ENCODE measurements at places on chromosomes 16 and 17.

GRCh38 chr17:76079535-76079955, 563 bp downstream of the ZACN start:
- no peak for DNase-seq

DNA sequence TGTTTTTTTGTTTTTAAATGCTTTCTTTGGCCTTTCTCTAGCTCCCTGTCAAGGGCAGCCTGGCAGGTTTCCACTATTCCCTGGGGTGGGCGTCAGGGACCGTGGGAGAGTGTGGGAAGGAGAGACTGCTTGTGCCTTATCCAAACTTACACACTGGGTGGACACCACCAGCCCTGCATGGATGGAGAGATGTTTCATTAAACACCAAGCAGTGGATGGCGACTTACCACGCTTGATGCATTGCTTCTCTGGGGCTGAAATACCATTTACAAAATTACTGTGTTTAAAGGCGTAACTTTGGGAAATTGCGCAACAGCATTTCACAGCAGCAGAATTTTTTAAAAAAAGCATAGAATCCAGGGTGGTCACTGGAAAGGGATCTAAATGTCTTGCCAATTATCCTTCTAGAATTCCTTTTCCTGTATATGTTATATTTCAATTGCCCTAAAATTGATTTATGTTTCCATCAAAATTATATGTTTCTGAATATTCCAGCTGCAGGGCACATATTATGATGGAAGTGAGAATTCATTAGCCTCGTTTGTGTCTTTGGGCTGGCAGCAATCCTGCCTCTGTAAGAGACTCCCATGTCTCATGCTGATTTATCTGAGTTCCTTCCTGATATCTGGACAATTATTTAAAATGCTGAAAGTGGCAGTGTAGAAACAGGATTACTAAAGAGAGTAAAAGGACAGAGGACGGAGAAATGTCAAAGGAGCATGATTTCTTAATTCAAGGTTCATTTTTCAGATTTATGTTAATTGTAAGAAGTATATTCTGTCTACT, 247.3 kb downstream of the GRIN2A start:
- DNase-seq: no peak

- DNase-seq: peak; percentile 64
These were observed 415 bp upstream of the FLOT2 start for GRCh38 chr17:28897769-28898526.

DNA sequence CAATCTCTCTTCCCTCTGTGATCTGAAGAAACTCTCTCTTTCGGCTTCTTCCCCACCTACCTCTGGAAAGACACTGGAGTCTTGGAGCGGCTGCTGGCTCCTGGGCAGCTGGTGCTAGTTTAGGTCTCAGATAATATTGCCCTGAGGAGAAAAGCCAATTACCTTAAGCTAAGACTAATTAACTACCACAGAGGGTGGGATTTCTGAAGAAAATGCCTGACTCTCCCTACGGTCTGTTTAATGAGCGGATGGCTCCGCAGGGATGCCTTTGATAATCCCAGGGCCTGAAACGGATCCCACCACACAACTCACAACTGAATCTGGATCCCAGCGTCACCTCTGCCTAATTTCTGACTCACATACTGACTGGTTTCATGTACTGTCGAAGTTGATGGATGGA, 127.0 kb upstream of the NLRP1 start:
- DNase-seq: no peak

All from NCI-H510A treated with DMSO at 0.1 percent for 48 hours (cell line).